Fibroblast of skin of left quadriceps (primary cell): ENCODE measurements at places on chromosomes 5 and 9.

- no peak for DNase-seq
These were observed 7.9 kb downstream of the IRX4 start for GRCh38 chr5:1874771-1875220.

DNA sequence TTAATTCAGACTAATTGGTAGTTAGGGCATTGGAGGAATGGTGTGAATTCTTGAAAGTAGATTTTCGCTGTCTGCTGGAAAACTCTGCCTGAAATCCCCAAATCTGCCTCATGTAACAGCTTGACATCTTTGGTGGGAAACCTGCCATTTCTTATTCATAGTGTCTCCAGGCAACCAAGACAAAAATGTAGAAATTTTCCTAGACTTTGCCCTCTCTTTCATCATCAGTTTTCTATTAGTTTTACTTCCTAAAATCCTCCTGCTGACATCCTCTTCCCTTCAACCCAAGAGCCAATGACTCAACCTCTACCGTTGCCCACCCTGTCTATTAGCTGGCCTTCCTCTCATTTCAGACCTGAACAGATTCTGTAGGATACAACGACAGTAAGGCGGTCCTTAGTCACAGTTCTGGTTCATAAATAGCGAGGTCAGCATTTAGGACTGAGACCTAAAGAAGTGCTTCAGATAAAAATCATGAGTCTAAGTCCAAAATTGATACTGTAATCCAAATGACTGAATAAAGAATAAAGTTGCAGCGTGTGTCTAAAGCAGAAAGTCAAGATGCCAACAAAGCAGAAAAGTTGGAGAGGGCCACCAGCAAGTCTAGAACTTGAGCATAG lies 133.9 kb downstream of the MUSK start:
- peak; percentile 60 for DNase-seq

GRCh38 chr9:16726718-16727451 lies 143.6 kb downstream of the BNC2 start:
- peak; percentile 74 for DNase-seq

DNA sequence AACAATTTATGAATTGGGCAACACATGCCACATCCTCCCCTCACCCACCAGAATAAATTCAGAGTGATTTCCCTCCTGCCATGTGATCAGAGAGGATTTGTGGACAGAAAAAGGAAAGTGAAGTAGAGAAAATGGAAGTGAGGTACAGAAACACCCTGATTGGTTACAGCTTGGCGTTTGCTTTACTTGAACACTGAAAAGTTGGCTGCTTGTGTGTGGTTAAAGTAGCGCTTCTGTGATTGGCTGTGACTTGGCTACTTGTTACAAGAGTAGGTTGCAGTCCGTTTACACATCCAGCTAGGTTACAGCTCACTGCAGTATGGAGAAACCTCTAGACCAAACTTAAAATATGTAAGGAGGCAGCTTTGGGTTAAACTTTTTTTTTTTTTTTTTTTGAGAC lies 205.2 kb upstream of the ZNF608 start:
- no peak for DNase-seq

GRCh38 chr5:42836070-42836769 lies 24.5 kb upstream of the SELENOP start:
- no peak for DNase-seq

DNA sequence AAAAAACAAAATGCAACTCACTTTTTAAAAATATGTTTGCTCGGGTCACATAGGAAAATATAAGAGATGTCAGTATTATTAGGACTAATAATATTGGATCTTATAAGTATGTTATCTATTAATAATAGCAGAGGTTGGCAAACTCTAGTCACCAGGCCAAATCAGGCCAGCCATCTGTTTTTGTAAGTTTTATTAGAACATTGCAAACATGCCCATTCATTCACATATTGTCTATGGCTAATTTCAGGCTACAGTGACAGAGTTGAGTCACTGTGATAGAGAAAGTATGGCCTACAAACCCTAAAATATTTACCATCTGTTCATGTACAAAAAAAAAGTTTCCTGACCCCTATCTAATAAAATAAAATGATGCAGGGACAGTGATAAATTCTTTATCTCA lies 97.7 kb upstream of the CDH6 start:
- DNase-seq, result no peak

GRCh38 chr5:3526551-3527185 lies 69.0 kb upstream of the IRX1 start:
- DNase-seq, result no peak

GRCh38 chr9:18349530-18349929 lies 124.4 kb upstream of the ADAMTSL1 start:
- no peak for DNase-seq

DNA sequence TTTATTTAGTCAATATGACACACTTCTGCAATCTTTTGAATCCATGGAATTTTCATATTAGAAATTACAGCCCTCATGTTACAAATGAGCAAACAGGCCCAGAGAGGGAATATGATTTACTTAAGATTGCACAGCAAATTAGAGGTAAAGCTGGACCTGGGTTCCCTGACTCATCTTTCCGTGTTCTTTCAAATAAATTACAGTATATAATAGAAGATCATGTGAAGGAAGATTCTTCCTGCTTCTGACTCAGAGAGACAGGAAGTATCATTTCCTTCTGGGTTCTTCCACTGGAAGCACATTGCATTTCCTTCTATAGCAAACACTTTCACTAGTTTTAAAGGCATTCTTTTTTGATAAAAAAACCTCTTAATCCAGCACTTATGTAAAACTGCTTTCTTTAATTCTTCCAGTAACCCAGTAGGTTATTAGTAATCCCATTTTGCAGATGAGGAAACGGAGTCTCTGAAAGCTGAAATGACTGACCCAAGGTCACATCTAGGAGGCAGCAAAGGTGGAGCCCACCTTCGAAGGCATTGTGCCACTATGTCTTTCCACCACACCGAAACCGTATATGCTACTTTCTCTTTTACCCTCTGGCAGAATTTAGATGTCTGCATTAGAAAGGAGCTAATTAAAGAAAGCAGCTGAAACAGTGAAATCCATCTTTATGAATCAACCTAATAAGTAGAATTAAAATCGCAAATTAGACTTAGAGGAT lies 566.7 kb upstream of the KLF4 start:
- DNase-seq, result no peak

DNA sequence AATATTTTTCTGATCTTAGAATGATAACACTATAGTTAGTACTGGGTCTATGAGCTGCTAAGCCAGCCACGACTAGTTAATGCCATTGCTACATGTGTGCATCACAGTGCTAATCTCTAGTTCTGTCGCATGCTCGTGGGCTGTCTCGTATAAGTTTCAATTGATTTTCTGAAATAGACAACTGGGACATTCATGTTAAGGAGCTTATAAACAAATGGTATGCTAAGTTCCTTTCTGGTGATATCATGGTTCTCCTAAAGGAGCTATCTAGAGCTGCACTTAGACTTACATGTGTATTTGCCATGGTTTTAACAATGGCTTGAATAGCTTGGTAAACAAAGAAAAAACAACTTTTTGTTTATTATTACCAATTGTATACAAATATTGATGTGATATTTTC lies 46.2 kb downstream of the F2RL2 start:
- DNase-seq, result no peak

DNA sequence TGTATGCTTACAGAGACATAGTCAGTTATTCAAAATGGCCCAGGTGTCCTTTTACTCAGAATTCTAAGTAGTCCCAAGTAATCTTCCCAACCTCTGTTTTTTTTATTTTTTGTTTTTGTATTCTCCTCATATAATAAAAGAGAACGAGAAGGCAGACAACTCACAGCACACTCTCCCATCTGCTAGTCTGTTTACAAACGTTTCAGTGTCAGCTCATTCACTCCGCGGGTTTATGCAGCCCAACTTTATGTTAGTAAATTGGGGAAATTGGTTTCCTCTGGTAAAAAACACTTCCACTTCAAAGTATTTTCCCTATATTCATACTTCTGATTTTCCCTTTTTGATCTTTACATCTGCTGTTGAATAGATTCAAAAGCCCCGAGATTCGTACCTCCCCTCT lies 347.2 kb downstream of the EFNA5 start:
- no peak for DNase-seq

GRCh38 chr9:122835313-122835731 lies 6.9 kb upstream of the PDCL start:
- no peak for DNase-seq

DNA sequence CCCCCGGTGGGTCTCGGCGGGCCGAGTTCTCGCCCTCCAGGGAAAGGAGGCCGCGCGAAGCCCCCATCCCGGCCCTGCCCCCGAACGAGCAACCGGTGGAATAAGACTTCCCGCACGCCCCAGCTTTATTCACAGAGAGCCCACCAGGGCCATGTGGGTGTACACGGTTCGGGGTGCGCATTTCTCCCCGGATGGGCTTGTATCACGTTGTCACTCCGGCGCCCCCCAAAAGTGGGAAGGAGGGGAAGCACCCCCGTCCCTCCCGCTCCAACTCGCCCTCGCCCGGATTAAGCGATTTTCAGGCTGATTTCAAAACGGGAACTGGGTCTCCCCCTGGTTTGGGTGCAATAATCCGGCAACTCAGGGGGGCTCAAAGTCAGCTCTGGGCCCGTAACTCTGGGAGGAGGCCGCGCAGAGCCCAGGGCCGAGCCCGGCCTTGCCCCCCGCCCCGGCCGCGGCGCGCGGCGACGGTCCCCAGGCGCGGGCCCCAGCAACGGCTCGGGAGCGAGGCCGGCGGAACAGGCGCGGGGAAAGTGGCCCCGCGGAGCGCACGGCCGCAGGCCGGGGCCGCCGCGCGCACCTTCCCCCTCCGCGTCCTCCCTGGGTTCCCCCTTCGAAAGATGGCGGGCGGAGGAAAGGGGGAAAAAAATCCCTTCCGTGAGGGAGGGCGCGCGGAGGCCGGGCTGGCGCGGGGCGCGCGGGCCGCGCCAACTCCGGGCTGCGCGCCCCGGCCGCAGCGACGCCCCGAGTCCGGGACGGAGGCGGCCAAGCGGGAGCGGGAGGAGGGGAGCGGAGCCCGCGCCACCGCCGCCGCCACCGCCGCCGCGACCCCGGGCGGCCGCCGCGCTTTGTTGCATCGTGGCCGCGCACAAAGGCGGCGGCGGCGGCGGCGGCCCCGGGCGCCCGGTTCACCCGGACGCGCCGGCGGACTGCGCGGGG lies 644 bp downstream of the BRD3 start:
- DNase-seq, result peak; percentile 5

GRCh38 chr5:39169081-39169480 lies 50.3 kb downstream of the FYB1 start:
- peak; percentile 89 for DNase-seq

GRCh38 chr5:149117970-149118369 lies 23.3 kb upstream of the ABLIM3 start:
- DNase-seq, result no peak

DNA sequence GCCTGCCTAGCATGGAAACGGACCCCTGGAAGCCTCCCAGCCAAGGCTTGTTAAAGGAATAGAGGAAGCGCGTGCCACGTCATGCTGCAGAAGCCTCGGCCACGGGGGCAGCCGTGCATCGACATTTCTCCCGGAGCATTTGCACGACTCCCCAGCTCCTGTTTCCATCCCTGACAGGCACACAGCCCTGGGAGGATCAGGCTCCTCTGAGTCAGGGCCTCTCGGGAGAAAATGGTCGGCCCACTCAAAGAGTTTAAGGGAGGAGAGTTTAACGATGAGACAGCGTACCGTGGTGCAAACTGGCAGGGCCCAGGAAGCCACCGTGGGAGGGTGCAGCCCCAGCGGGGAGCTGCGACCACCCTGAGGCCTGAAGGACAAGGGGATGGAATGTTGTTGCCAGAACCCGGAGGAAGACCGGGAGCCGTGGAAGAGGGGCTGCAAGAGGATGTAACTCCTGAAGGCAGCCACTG lies 213.6 kb downstream of the PAX5 start:
- DNase-seq, result no peak

DNA sequence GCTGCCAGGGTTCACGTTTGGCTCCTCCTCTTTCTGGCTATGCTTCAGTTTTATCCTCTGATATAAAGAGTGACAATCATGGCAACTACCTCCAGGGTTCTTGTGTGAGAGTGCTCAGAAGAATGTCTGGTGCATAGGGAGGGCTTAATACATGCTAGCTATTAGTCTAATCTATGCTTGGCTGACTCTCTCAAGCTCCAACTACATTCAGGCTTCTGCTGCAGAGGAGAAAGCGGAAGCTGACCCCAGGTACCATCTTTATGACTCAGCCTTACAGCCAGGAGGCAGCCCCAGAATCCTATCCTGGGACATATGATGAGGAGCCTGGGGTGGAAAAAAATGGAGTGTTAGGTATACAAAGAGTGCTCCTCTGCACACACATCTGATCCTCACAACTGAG lies 32.1 kb upstream of the RASGRF2 start:
- DNase-seq, result no peak

- no peak for DNase-seq
These were observed 4.5 kb downstream of the SLC1A1 start for GRCh38 chr9:4494806-4495205.

GRCh38 chr5:68612972-68613371 lies 397.4 kb downstream of the PIK3R1 start:
- no peak for DNase-seq
